ENCODE measurements at places on chromosomes 3 and 15.

- no peak for DNase-seq
Observed at GRCh38 chr3:186132487-186132886, 23.6 kb upstream of the ETV5 start.

DNA sequence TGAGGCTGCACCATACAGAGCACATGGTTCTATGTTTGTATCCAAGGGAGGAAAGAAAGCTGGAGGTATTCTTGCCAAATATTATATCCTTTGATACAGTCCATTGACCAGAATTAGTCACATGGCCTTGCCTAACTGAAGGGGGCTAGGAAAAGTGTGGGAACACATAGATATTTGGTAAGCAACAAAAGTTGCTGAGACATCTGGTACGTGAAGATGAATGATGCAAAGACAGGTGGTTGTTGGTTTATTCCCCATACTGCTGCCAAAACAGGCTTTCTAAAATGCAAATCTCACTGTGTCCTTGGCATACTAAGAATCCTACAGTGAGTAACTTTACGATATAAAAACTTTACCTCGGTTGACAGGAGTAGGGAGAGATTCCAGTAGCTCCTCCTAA, 162.2 kb downstream of the VGLL3 start:
- DNase-seq = no peak

DNA sequence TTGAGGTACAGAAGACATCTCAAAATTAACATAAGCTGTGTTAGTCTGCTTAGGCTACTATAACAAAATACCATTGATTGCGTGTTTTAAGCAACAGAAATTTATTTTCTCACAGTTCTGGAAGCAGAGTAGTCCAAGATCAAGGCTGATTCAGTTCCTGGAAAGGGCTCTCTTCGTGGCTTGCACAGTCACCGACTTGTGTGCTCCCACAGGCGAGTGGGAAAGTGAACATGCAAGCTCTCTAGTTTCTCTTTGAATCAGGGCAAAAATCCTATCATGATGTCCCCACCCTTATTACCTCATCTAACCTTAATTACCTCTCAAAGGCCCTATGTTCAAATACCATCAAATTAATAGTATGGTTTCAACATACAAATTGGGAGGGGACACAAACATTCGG, 505.9 kb downstream of the ZIC1 start:
- no peak for DNase-seq

GRCh38 chr3:47485812-47486211, 10.1 kb upstream of the SCAP start:
- DNase-seq = no peak

DNA sequence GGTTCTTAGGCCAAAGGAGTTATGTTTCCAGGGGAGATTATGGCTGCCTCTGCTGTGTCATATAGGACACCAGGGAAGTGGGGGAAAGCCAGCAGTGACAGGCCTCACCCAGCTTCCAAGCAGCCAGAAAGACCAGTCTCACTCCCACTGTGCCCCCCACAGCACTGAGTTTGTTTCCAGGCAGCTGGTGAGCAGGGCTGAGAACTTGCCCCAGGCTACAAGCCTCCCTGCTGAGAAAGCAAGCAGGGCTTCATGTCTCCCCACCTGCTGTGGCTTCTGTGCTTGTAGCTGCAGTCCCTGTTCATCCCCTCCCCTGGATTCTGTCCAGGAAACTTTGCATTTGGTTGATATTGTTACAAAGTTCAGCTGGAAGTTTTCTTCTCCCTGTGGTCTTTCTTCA, 376.3 kb downstream of the PDCD6IP start:
- no peak for DNase-seq

DNA sequence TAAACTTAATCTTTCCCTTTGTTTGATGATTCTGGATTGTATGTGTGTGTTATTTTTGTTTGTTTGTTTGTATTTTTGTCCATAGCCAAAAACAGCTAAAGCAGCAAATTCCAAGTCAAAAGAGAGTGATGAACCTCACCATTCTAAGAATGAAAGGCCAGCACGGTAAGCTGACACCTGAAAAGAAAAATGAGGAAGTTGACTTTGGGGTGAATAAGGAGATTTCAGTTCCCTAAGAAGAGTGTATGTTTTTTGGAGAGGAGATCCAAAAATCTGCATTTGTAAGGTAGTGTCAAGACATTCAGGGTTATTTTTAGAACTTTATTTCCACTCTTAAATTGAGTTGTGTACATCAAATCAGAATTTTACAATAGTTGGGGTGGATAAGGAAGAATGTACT, 52.3 kb upstream of the UTS2B start:
- DNase-seq = no peak

DNA sequence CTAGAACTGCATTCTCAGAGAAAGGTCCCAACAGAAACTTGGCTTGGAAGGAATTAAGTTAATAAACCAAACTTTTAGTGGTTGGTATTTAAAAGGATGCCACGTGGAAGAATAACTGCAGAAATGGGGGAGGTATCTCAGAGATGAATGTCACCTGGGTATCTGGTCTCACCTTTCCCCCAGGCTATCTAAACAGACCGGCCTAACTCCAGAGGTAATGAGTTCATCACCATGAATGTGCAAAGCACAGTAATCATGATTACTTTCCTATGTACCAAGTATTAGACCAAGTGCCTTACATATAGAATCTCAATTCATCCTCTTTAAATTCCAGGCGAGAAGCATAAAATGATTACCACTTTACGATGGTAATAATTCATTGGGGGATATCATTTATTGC, 80.8 kb downstream of the FBN1 start:
- DNase-seq = no peak

GRCh38 chr15:62869116-62869515, 173.4 kb upstream of the TPM1 start:
- no peak for DNase-seq

DNA sequence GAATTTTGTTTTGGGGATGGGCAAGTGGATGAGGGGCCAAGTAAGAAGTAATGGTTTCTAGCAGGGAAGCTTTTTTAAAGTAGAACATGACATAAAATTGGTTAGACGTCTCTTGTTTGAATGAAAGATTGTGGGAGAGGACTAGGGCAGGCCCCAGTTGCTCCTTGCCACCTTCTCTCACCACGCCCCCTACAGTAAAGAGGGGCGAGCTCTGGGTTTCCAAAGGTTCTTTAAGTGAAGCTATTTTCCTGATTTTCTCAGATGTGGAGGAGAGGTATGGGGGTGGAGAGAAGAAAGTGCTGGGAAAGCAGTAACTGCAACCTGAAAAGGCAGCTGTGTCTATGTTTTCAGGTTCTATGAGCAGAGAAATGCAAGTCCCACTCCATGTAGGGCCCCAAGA, 32.6 kb upstream of the SKIL start:
- no peak for DNase-seq

GRCh38 chr3:108862865-108863798, 40.5 kb downstream of the TRAT1 start:
- peak; percentile 26 for DNase-seq

DNA sequence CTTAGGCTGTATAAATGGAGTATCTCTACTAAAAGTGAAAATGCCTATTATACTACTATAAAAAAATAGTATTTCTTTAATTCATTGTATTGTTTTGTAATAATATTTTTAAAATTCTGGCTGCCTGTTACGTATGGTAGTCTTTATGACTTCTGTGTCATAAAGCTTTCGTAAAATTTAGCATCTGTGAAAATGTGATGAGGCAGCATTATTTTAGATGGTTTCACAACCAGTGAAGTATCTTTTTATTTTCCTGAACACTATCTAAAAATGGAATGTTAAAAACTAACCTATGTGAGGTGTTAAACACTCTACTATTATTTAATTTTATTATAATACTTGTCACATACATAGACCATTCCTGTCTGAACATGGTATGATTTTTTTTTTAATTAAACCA, 46.2 kb downstream of the LRCH3 start:
- no peak for DNase-seq

- no peak for DNase-seq
Observed at GRCh38 chr15:62545467-62546227, 380.6 kb upstream of the C2CD4B start.

- no peak for DNase-seq
Observed at GRCh38 chr3:127428344-127428997, 140.6 kb upstream of the PRR20G start.

GRCh38 chr3:168134931-168135330, 39.2 kb upstream of the GOLIM4 start:
- DNase-seq = no peak

- no peak for DNase-seq
Observed at GRCh38 chr3:71265365-71265915, 318.1 kb downstream of the FOXP1 start.

- DNase-seq = no peak
Observed at GRCh38 chr3:71504250-71505036, 79.1 kb downstream of the FOXP1 start.

DNA sequence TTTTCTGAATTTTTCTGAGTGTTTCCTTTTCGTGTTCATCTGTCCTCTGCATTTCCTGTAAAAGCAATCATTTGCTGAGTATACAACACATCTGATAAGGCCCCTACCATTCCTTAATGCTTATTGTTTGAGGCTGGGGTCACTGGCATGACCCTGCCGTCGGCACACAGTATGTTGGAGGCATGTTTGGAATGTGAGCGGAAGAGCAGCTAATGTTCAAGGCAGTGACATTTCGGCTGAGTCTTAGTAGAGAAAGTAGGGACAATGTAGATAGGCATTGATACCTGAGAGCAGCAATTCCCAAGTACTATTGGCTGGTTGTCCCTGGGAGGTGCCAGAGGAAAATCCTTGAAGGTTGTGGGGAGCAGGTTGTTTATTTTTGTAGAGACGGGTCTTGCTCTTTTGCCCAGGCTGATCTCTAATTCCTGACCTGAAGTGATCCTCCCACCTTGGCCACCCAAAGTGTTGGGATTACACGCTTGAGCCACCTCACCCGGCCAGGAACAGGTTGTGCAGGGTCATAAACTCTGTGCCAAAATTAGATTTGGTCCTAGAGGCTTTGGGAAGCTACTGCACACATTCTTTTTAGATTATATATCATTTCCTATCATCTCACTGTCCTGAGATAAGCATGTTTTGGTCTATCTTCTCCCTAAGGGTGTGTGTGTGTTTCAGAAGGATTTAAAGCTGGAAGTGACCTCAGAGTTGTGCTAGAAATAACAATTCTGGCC, 13.5 kb downstream of the PTPN23 start:
- no peak for DNase-seq

- no peak for DNase-seq
Observed at GRCh38 chr15:54519577-54519976, 541.3 kb downstream of the UNC13C start.

All from activated naive CD8-positive, alpha-beta T cell treated with anti-CD3 and anti-CD28 coated beads for 36 hours (primary cell).